ENCODE measurements at places on chromosomes 3 and 15.

GRCh38 chr3:114435386-114436115, 141.7 kb downstream of the TIGIT start:
- DNase-seq = no peak

DNA sequence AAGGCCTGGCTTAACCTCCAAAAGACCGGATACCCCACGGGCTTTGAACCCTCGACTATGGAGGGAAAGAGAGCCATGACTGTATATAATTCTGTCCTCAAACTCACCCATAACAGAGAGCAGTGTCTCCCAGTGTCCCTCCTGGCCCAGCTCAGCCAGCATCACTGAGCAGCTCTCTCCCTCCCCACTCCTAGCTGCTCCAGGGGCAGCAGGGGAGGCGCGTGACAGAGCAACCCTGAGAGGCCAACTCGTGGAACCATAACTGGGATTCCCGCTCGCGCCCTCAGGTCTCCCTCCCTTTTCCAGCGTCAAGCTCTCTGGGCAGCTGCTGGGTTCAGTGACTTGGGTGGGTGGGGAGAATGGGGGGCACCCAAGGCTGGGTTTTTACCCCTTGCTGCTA, 561 bp upstream of the CPLX3 start:
- no peak for DNase-seq

DNA sequence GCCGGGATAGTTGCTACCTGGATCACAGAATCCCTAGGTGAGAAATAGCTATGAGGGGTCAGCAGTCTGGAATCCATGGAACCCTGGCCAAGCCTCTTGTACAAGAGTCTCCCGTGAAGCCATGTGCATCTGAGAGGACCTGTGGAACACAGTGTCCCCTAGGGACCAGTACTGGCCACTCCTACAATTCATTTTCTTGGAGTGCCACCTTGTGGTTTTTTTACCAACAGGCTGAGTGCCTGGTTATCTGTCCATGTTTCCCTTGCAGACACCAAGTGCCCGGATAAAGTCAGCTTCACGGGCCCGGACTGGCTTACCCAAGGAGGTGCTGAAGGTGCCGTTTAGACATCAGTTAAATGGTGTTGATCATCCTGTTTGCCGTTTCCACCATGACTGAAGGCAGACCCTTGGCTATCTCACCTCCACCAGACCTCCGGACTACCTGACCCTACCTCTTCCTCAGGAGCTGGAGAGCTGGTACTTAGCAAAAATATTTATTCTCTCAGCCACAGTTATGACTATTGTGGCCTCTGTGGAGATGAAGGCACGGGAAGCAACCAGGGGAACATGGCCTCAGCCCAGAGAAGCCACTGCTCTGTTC, 93.9 kb downstream of the RBPMS2 start:
- DNase-seq = peak; percentile 46

- DNase-seq = peak; percentile 51
Observed at GRCh38 chr3:172107403-172107802, 68.0 kb downstream of the FNDC3B start.

DNA sequence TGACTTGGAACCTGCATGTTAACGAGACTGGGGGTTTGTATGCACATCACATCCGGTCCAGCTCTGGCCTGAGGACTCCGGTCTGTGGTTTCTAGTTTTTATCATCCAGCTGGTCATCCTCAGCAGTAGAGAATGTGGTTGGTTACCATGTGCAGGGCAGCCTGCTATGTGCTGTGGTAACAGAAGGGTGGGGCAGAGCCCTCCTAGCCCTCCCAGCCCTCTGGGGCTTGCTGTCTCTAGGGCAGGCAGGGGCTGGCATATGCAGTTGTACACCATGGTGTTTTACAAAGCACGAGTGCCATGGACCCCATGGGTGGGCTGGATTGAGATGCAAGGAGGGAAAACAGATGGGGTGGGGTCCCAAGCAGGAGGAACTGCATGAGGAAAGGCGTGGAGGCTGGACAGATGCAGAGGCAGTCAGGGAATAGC, 70.2 kb downstream of the APBA2 start:
- DNase-seq = no peak

GRCh38 chr3:14847613-14848541, 29.1 kb downstream of the FGD5 start:
- DNase-seq = peak; percentile 3

GRCh38 chr3:108100906-108101660, 10.3 kb upstream of the CD47 start:
- DNase-seq = peak; percentile 39

GRCh38 chr3:40179016-40179415, 130.5 kb upstream of the EIF1B start:
- peak; percentile 47 for DNase-seq

DNA sequence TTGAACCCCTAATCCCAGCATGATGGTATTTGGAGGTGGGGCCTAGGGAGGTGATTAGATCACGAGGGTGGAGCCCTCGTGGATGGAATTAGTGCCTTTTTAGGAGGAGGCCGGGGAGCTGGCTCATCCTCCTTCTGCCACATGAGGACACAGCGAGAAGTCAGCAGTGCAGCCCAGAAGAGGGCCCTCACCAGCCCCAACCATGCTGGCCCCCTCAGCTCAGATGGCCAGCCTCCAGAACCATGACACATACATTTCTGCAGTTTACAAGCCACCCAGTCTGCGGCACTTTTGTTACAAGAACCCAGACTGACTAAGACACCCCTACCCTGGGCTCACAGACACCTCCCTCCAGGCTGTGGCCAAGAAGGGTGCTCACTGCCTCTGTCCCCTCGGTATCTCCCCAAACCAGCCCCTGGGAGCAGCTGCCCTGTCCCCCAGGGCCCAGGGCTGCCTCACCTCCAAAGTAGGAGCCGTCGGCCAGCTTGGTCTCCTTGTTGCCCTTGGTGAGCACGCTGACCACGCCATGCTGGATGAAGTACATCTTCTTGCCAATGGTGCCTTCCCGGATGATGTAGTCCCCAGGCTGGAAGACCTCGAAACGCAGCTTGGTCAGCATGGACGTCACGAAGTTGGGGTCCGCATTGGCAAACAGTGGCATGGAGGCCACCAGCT, 44.1 kb downstream of the HCN4 start:
- no peak for DNase-seq

- DNase-seq = peak; percentile 62
Observed at GRCh38 chr15:71443538-71443937, 328.3 kb downstream of the THSD4 start.

DNA sequence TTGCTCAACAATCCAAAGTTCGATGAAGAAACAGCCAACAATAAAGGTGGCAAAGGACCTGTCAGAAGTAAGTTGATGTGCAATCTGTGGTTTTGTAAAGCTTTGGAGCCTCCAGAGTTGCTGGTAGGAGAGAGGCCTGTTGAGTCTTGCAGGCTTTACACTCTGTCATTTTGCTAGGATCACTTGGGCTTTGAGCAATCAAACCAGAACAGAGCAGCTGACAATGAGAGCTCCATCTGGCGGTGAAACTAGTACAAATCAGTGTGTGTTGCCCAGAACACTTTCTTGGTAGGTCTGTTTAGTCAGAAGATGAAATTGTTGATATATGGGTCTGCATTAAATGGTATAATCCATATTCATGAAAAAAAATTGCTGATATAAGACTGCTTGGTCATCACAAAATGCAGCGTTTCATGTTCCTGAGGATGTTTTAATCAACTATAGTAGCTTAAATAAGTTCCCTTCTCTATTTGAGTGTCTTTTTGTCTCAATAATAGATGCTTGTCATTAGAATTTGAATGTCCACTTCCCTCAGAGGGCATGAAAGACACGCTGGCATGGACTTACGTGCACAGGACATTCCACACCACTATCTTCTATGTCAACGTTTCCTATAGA, 25.7 kb downstream of the TMOD2 start:
- peak; percentile 91 for DNase-seq

GRCh38 chr15:64599716-64600115, 139.3 kb downstream of the ZNF609 start:
- no peak for DNase-seq

DNA sequence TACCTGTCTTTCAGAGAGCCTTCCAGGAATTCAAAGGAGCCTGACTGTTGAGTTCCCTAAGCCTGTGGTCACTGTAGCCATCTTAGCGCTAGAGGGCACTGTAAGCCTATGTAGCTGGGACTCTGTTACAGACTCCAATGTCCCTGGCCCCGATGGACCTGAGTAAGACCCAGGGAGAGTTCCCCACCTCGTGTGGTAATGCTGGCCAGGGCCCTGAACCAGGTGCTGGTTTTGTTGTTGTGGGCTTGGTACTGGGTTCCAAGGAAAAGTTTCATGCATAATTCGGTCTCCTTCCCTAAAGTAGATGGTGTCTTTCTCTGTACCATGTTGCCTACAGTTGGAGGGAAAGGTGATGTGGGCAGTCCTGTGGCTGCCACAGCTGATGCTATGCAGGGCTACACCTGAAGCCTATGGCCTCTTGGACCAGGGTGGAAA, 32.4 kb downstream of the CDAN1 start:
- DNase-seq = peak; percentile 73

DNA sequence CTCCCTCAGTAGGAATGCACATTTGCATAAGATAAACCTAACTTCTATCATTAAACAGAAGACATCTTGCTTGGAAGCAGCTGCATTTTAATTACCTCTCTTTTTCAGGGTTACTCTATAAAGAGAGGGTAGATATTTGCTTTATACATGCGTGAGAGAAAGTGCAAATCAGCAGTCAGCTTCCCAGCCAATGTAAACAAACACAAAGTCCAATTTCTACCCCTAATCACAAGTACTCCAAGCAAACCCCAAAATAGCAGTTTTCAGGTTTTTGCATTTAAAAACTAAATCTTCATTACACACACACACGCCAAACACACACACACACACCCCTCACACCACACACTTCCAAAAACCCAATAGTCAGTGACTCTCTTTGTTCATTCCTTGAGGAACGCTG, 303.9 kb upstream of the ALCAM start:
- DNase-seq = no peak

- DNase-seq = peak; percentile 18
Observed at GRCh38 chr15:62390791-62391640, 225.9 kb upstream of the C2CD4B start.

- no peak for DNase-seq
Observed at GRCh38 chr3:110929816-110930215, 141.8 kb upstream of the NECTIN3 start.

- DNase-seq = no peak
Observed at GRCh38 chr3:179933914-179934313, 102.8 kb downstream of the PEX5L start.

GRCh38 chr3:183449391-183449790, 21.0 kb upstream of the MCF2L2 start:
- peak; percentile 26 for DNase-seq

DNA sequence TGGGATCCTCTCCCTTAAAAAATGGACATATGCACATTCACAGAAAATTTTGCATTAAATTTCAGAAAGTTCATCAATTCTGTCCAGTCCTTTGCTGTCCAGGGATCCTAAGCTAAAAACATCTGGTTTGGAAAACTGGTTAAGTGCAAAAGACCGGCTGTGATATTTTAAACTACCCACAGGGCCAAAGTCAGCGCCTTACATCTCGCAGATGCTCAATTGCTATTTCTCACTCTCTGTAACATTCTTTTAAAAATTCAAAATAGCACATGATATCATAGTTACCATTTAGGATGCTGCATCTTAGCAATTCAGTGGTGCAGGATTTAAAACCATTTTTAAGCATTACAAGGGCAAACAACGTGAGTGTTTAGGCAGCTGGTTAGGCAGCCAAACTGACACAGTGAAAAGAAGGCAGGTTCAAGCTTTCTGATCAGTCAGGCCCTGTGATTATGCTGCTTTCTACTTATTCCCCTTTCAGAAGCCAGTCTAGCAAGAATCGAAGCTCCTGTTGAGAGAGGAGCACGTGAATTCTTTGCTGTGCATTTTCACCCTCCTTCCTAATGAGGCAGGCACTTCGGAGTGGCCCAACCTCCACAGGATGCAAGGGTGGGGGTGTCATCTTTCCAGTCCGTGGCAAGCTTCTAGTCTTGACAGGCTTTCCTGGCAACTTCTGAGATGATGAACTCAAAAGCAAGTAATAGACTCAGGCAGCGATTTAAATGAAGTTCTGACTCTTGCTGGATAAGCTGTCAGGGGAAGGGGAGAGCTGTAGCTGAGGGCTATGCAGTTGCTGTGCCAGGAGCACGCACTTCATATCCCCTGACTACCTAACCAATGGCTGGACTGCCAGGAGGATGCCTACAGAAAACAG, 8.8 kb downstream of the PRICKLE2 start:
- no peak for DNase-seq

GRCh38 chr15:98597666-98598065, 50.7 kb upstream of the IGF1R start:
- DNase-seq = no peak

DNA sequence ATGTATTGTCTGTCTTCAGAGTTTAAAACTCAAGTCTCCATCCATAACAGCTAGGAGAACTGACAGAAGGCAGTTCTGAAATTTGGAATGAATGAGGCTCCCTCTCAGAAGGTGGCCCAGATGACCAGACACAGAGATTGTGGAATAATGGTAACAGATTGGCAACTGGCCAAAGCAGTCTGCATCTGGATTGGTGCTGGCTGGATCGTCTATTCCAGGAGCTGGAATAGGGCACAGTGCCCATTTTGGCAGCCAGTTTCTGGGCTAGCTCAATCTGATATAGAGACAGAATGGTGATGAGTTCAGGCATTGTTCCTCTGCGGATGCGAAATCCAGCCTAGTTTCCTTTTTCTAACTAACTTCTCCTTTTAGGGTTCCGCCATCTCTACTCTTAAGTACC, 851.7 kb downstream of the PDCD6IP start:
- DNase-seq = no peak

- no peak for DNase-seq
Observed at GRCh38 chr3:47746264-47746663, 35.4 kb downstream of the SMARCC1 start.

- no peak for DNase-seq
Observed at GRCh38 chr3:126067959-126068358, 16.0 kb downstream of the SLC41A3 start.

- DNase-seq = no peak
Observed at GRCh38 chr3:47007001-47007400, 27.5 kb downstream of the NBEAL2 start.

DNA sequence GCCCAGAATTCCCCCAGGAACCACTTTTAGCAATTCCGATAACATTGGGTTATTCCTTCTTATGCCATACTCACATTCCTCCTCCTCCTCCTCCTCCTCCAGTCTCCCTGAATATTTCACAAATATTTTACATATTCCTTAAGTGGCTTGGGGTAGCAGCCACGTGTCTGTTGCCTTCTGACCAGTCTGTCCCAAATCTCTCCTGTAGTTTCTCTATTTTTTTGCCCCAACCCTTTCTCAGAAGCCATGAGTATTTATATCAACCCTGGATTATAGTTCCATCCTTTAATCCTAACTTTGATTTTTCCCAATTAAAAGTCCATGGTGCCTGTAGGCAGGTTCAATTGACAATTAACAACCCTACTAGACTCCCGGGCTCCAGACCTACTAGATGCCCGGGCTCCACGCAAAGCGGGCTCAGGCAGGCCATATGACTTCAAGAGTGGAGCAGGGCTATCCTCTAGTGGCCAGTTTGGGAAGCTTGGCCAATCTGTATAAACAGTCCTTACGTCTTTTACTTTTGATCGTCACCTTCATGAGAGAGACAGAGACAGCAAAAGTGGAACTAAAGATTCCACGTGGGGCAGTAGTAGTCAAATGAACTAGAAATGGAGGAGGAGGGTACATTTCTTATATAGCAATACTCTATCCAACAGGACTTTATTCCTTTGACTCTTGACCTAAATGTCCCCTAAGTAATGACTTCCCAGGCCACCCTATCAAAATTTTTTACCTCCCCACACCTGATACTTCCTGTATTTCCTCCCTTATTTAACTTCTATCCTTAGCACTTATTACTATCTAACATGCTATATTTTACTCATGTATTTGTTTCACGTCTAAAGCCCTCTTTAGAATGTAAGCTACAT, 69.7 kb downstream of the USF3 start:
- DNase-seq = peak; percentile 86

- no peak for DNase-seq
Observed at GRCh38 chr3:62839748-62840147, 35.5 kb downstream of the CADPS start.

GRCh38 chr15:50377867-50378751, 23.1 kb upstream of the GABPB1 start:
- DNase-seq = peak; percentile 53

All from suppressor macrophage treated with lipopolysaccharide for 4 hours (primary cell).